PC-9 (cell line): ENCODE measurements at places on chromosomes 3 and 15. TPM values are rescaled to one million over a fixed set of nuclear protein-coding genes. Genes with fewer than 3 reads are reported as not detected.

- no peaks in the 10 kb centered on the region for H3K27me3 ChIP-seq
- H3K36me3 ChIP-seq, result no peaks in the 10 kb centered on the region
- DNase-seq, result no peak
- H3K4me3 ChIP-seq, result no peak overlapping the region
Measured at GRCh38 chr3:155815030-155815545, 9.0 kb upstream of the C3orf33 start.

DNA sequence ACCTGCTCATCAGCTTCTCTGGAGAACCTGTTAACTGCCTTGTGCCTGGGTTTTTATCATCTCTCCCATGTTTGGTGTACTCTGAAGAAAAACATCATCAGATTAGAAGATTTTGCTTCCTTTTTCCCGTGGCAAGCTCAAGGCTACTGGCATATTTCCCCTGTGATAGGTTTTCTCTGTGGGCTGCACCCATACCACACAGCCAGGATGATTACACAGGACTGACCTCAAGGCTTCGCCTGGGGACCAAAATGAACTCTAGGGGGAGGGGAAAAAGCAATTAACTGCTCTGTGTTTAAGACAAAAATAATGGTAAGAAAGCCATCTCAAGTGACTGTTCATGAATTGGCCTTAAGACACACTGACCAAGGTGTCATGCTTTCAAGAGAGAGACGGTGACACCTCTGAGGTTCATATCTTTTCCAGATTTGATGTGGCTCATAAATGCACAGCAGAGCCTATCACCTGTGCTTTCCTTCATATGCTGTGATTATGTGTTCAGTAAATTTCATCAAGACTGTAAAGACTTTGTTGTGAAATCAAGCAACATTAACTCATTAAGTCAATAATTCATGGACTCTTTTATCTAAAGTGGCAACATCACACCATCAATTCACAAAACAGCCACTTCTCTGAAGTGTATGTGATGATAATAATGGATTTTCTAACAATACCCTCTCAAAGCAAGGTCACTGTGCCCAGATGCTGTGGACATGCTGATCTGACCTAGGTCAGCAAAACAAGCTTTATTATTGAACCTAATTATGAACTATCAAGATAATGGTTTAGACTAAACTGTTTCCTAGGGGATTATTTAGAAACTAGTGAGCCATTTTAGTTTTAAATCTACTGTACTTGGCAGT, 427.9 kb downstream of the WDR72 start:
- no peak overlapping the region for H3K4me3 ChIP-seq
- no peak overlapping the region for H3K27ac ChIP-seq
- no peaks in the 10 kb centered on the region for H3K36me3 ChIP-seq
- no peaks in the 10 kb centered on the region for H3K4me1 ChIP-seq
- DNase-seq, result no peak

- DNase-seq, result no peak
- H3K4me3 ChIP-seq, result no peak overlapping the region
- no peaks in the 10 kb centered on the region for H3K27me3 ChIP-seq
- no peak overlapping the region for H3K27ac ChIP-seq
Measured at GRCh38 chr3:193896419-193896818, 239.5 kb upstream of the HES1 start.

DNA sequence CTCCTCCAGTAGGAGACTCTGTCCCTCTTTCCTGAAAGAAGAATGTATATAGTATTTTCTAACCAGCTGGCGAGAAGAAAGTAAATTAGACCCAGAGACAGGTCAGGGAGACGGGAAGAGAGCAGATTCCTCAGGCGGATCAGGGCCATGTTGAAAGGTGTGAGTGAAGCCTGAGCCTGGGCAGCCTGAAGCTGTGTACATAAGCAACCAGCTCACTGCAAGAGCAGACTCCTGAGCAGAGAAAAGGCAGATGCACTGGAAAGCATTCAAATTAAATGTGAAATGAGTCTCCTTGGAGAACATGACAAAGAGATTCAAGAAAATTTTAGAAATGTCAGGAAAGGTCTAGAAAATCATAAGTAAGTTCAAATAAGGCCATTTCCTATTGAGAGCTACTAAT, 165.8 kb downstream of the GOLIM4 start:
- no peaks in the 10 kb centered on the region for H3K36me3 ChIP-seq
- H3K4me3 ChIP-seq, result no peak overlapping the region
- H3K27ac ChIP-seq, result no peak overlapping the region

DNA sequence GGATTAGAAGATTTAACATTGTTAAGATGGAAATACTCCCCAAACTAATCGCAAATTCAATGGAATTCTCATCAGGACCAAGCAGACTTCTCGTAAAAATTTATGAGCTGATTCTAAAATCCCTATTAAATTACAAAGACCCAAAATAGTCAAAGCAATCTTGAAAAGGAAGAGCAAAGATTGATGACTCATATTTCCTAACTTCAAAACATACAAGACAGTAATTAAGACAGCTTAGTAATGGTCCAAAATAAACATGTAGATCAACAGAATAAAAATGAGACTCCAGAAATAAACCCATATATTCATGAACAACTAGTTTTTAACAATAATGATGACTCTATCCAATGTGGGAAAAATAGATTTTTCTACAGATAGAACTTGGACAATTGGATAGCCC, 148.7 kb downstream of the SI start:
- no peak overlapping the region for H3K27ac ChIP-seq
- H3K27me3 ChIP-seq, result no peaks in the 10 kb centered on the region
- no peaks in the 10 kb centered on the region for H3K36me3 ChIP-seq
- no peak overlapping the region for H3K4me3 ChIP-seq
- no peak for DNase-seq

DNA sequence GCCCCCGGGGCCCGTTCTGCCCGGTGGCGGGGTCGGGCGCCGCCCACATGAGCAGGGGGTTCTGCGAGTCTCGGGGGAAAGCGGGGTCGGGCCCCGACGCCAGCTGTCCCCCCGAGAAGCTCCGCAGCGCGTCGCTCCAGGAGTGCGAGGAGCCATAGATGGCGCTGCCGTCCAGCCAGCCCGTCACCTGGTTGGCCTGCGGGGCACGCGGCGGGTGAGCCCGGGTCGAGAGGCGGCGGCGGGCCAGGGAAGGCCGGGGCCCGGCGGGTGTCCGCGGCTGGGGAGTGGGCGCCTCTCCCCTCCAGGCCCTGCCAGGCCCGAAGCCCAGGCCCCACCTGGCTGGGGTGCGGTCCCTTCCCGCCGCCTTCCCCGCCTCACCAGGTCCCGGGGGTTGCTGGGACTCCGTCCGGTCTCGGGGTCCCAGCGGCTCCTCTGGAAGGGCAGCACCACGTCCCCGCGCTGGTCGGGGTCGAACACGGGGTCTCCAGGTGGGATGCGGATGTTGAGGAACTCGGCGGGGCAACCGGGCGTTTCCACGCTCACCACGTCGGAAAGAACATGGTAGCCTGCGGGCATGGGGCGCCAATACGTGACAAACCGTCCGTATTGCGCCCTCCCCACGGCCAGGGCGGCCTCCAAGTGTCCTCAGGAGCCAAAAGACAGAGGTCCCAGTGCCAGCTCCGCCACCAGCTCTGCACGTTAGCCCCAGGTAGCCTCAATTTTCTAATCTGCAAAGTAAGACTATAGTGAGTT, 2.4 kb downstream of the DUOX2 start:
- DNase-seq, result no peak
- H3K27me3 ChIP-seq, result peaks cover 3% of the 10 kb centered on the region; the same call in 1 of the 2 replicates
- H3K36me3 ChIP-seq, result no peaks in the 10 kb centered on the region
- no peak overlapping the region for H3K4me3 ChIP-seq
- H3K27ac ChIP-seq, result no peak overlapping the region

DNA sequence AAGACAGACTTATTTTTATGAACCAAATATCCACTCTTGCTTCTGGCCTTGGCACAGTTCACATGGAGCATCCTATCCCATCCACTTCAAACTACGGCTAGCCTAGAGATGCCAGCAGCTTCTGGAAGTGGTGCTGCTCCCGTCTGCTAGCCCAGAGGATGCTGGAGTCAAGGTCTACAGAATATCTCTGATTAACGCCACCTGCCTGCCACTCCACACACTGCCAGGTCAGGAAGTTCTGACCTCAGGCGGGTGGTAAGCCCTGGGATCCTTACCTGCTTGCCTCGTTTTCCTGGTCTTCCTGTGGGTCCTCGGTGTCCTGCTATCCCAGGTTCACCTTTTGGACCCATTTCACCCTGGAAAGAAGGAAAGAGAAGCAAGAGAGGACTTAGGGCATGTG, 42.9 kb downstream of the EAF1 start:
- no peaks in the 10 kb centered on the region for H3K27me3 ChIP-seq
- no peak overlapping the region for H3K27ac ChIP-seq
- no peaks in the 10 kb centered on the region for H3K36me3 ChIP-seq
- no peak overlapping the region for H3K4me3 ChIP-seq

- H3K4me3 ChIP-seq, result no peak overlapping the region
- no peak for DNase-seq
- no peak overlapping the region for H3K27ac ChIP-seq
- H3K36me3 ChIP-seq, result no peaks in the 10 kb centered on the region
- H3K27me3 ChIP-seq, result no peaks in the 10 kb centered on the region
Measured at GRCh38 chr3:71521940-71522876, 61.3 kb downstream of the FOXP1 start.

GRCh38 chr3:137163241-137163871, 205.6 kb downstream of the IL20RB start:
- DNase-seq, result no peak
- no peak overlapping the region for H3K27ac ChIP-seq
- no peaks in the 10 kb centered on the region for H3K36me3 ChIP-seq
- H3K27me3 ChIP-seq, result peaks cover 8% of the 10 kb centered on the region; the same call in 1 of the 2 replicates
- no peaks in the 10 kb centered on the region for H3K4me1 ChIP-seq

GRCh38 chr15:25811481-25811906, 51.6 kb downstream of the ATP10A start:
- DNase-seq, result no peak
- H3K4me1 ChIP-seq, result no peaks in the 10 kb centered on the region
- H3K36me3 ChIP-seq, result no peaks in the 10 kb centered on the region
- peaks cover 24% of the 10 kb centered on the region for H3K27me3 ChIP-seq
- no peak overlapping the region for H3K27ac ChIP-seq

- H3K4me1 ChIP-seq, result no peaks in the 10 kb centered on the region
- H3K36me3 ChIP-seq, result no peaks in the 10 kb centered on the region
- no peak for DNase-seq
- no peaks in the 10 kb centered on the region for H3K27me3 ChIP-seq
- no peak overlapping the region for H3K4me3 ChIP-seq
- no peak overlapping the region for H3K27ac ChIP-seq
Measured at GRCh38 chr3:30505866-30506520, 100.4 kb upstream of the TGFBR2 start.

- H3K36me3 ChIP-seq, result no peaks in the 10 kb centered on the region
- no peak for DNase-seq
- no peaks in the 10 kb centered on the region for H3K27me3 ChIP-seq
- H3K4me1 ChIP-seq, result no peaks in the 10 kb centered on the region
Measured at GRCh38 chr3:159252772-159253384, 451.0 kb downstream of the MFSD1 start.

- H3K36me3 ChIP-seq, result no peaks in the 10 kb centered on the region
- no peak for DNase-seq
- H3K27ac ChIP-seq, result no peak overlapping the region
- peaks cover 3% of the 10 kb centered on the region; the same call in 1 of the 2 replicates for H3K4me1 ChIP-seq
- H3K4me3 ChIP-seq, result no peak overlapping the region
Measured at GRCh38 chr3:63800097-63800496, 19.0 kb upstream of the C3orf49 start.

- H3K4me3 ChIP-seq, result no peak overlapping the region
- H3K4me1 ChIP-seq, result no peaks in the 10 kb centered on the region
- no peak overlapping the region for H3K27ac ChIP-seq
- no peaks in the 10 kb centered on the region for H3K27me3 ChIP-seq
- no peak for DNase-seq
- no peaks in the 10 kb centered on the region for H3K36me3 ChIP-seq
Measured at GRCh38 chr3:123326531-123326930, 122.4 kb downstream of the ADCY5 start.

- H3K4me1 ChIP-seq, result peaks cover 19% of the 10 kb centered on the region
- H3K4me3 ChIP-seq, result no peak overlapping the region
- no peaks in the 10 kb centered on the region for H3K27me3 ChIP-seq
- H3K27ac ChIP-seq, result no peak overlapping the region
- H3K36me3 ChIP-seq, result no peaks in the 10 kb centered on the region
Measured at GRCh38 chr15:56972426-56972825, 54.0 kb downstream of the TCF12 start.

GRCh38 chr15:65789759-65790425, 2.2 kb downstream of the DENND4A start:
- DNase-seq, result no peak
- H3K36me3 ChIP-seq, result no peaks in the 10 kb centered on the region
- H3K4me3 ChIP-seq, result no peak overlapping the region
- no peak overlapping the region for H3K27ac ChIP-seq
- peaks cover 39% of the 10 kb centered on the region for H3K4me1 ChIP-seq
- no peaks in the 10 kb centered on the region for H3K27me3 ChIP-seq

DNA sequence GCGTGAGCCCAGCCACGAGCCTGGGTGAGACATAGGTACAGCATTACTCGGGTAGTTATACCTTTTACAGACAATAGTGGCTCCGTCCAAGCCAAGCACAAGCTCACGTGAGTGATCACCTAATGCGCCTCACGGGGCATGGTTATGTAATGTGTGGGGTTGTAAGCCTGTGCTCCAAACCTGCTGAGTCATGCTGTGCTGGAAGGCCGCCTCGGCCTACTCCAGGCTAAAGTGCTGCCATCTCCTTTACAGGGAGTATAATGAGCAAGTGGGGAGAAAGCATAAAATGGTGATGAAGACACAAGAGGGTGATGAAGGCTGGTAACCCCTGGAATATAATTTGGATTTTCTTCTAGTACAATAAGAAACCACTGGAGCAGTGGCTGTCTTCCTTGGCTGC, 175.8 kb upstream of the STT3B start:
- no peaks in the 10 kb centered on the region for H3K27me3 ChIP-seq
- H3K27ac ChIP-seq, result no peak overlapping the region
- H3K4me1 ChIP-seq, result no peaks in the 10 kb centered on the region
- H3K4me3 ChIP-seq, result no peak overlapping the region
- no peak for DNase-seq
- H3K36me3 ChIP-seq, result no peaks in the 10 kb centered on the region

GRCh38 chr3:49500732-49501609, 30.9 kb downstream of the DAG1 start:
- peak; percentile 65 for DNase-seq
- H3K27me3 ChIP-seq, result no peaks in the 10 kb centered on the region
- H3K4me1 ChIP-seq, result no peaks in the 10 kb centered on the region
- no peaks in the 10 kb centered on the region for H3K36me3 ChIP-seq

- H3K27me3 ChIP-seq, result peaks cover 24% of the 10 kb centered on the region; the same call in 1 of the 2 replicates
- H3K36me3 ChIP-seq, result no peaks in the 10 kb centered on the region
- H3K4me1 ChIP-seq, result no peaks in the 10 kb centered on the region
- H3K4me3 ChIP-seq, result no peak overlapping the region
- no peak overlapping the region for H3K27ac ChIP-seq
Measured at GRCh38 chr15:31263751-31264558, 62.7 kb upstream of the KLF13 start.

Gene PARP15
- total RNA-seq, result 0.07 and 0.13 TPM in 2 replicates

Gene FETUB
- total RNA-seq, result not detected in 2 replicates

Gene SPTBN5
- total RNA-seq, result 2.6 and 4.2 TPM in 2 replicates

Gene ERICH6
- not detected in 2 replicates for total RNA-seq

Gene SNTN
- total RNA-seq, result not detected in 2 replicates

Gene ACKR2
- 1.0 and 2.9 TPM in 2 replicates for total RNA-seq

Gene DNAH12
- total RNA-seq, result 0.10 and 0.22 TPM in 2 replicates

Gene HHATL
- total RNA-seq, result not detected in 2 replicates

Gene INKA1
- 0.40 TPM in 1 of 2 replicates, not detected in the other for total RNA-seq

Gene WNT5A
- total RNA-seq, result 146 and 174 TPM in 2 replicates
